Activated T-cell treated with anti-CD3 and anti-CD28 coated beads for 1 hour (primary cell): ENCODE measurements at places on chromosomes 2 and 18.

GRCh38 chr2:237060534-237061312, 25.0 kb upstream of the COPS8 start:
- no peak for DNase-seq

DNA sequence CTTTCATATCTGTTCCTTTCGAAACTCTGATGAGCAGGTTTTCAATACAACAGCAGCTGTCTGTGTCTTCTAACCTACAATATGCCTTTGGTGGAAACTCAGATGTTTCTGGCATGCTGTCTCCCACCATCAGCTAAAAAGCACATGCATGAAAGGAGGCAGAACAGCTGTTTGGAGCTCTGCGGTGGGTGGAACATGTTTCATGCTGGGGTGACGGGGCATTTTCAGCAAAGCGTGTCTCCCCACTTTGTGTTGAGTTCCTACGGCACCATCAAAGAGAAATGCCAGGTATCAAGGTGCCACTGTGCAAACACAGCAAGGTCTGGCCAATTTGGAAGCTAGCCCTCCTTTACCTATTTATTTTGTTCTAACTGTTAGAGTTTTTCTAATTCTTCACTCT, 290.1 kb downstream of the CLIP4 start:
- DNase-seq = no peak

GRCh38 chr2:226077841-226078240, 678.3 kb downstream of the NYAP2 start:
- DNase-seq = no peak

DNA sequence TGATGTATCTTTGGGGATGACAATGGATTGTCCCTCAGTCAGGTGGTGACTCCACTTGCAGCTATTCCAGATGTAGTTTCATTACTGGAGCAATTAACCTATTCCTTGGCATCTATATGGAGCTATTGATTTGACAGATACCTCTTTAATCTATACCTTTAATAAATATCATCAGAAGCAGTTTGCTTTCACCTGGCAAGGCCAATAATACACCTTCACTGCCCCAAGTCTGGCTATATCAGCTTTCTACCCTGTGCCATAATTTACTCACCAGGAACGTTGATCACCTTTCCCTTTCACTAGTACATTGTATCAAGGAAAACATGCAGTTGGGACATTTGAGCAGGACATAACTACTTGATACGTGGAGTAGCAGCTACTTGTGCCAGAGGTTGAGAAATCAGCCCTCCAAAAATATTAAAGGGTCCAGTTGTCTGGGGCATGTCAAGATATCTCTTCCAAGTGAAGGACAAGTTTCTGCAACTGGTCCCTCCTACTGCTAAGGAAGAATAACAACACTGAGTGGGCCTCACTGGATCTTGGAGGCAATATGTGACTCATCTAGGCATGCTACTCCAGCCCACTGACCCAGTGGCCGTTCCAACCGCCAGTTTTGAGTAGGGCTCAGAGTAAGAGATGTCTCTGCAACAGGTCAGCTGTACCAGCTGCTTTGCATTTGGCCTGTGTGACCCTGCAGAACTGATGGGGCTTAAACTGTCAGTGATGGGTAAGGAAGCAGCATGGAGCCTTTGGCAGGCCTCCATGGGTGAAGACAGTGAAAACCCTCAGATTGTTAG, 67.0 kb downstream of the PSMG2 start:
- no peak for DNase-seq

- no peak for DNase-seq
Measured at GRCh38 chr2:48691935-48692691, 63.4 kb downstream of the LHCGR start.

- DNase-seq = no peak
Measured at GRCh38 chr2:180990794-180991193, 10.4 kb downstream of the UBE2E3 start.
